KG1 (cell line): ENCODE measurements at places on chromosomes 12 and 14.

DNA sequence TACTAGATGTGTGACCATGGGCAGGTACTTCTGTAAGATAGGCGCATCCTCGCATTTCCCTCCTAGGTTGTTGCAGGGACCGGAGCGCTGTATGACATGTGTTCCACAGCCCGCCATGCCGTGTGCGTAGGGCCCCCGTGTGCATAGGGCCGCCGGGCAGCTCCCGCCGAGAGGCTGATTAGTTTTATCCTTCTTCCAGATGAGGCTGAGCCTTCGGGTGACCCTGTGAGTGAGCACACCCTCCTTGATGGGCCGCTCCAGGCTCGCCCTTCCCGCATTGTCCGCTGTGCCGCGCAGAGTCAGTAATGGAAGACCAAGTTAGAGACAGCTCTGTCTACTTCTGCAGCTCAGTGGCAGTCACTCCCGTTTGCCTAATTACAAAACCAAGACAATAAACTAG lies 72.9 kb upstream of the DYNC1H1 start:
- DNase-seq, result no peak

GRCh38 chr12:90896164-90896563 lies 58.8 kb downstream of the CCER1 start:
- no peak for DNase-seq

DNA sequence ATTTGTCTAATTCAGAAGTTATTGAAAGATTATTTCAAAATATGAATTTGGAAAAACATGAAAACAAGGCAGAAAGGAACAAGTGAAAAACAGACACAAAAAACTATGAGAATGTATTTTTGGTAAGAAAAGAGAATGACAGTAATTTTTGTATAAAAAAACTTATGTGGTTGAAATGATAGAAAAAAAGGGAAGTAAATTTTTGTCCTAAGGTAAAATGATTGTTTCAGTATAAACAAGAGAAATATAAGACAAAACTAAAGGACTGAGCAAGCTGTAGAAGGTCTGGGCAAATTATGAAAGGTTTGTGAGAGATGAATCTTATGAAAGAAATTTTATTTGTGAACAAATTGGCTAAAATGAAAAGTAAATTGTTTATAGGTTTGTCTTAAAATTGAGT lies 44.6 kb downstream of the CEP83 start:
- no peak for DNase-seq

DNA sequence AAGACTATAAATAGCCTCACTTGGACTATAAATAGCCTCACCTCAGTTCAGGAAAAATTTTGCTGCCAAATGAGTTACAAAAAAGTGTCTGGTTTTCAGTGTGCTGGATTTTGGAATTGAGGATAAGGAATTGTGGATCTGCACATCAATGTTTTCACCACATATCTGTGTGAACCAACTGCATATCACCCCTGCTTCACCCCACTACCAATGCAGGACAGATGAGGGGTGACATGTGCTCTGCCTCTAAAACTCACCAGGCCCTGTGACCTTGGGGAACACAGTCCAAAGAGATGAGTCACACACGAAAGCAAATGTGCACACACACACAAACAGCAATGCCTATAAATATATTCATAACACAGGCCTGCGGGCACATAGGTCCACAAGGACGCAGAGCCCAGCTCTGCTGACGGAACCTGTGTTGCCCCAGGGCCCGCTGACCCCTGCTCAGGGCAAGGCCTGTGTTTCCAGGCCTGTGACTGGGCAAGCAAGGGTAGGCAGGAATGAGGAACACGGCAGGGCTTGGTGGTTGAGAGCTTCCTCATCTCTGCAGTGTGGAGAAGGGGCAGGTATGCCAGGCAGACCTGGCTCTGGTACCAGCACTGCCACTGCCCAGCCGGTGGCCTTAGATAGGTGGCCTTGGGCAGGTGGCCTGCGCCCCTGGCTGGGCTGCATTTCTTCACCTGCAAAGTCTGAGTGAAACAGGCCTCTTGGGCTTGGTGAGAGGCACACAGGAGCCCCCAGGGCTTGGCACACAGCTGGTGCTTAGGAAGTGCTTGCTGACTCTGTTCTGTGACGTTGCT lies 82.4 kb downstream of the ARL6IP4 start:
- no peak for DNase-seq

DNA sequence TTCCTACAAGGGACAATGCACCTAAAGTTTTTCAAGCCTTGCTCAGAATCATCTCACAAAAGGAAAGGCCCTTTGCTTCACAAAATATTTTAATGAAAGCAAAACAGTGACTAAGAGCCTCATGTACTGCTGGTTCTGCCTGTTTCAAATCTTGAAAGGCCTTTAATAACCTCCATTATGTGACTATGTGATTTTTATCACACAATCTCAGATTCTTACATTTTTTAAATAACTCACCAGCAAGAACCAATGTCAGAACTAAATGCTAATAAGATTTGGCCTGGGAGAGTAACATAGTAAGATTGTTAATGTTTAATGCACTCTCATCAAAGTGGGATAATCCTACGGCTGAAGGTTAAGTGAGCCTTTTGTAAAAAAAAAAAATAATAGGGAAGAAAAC lies 378.9 kb downstream of the RGS6 start:
- DNase-seq, result no peak

DNA sequence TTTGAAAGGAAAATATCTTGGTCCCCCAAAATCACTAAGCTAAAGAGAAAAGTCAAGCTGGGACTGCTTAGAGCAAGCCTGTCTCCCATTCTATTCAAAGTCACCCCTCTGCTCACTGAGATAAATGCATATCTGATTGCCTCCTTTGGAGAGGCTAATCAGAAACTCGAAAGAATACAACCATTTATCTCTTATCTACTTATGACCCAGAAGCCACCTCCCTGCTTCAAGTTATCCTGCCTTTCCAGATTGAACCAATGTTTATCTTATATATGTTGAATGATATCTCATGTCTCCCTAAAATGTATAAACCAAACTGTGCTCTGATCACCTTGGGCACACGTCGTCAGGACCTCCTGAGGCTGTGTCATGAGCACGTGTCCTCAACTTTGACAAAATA lies 14.6 kb upstream of the CCDC196 start:
- DNase-seq, result no peak

DNA sequence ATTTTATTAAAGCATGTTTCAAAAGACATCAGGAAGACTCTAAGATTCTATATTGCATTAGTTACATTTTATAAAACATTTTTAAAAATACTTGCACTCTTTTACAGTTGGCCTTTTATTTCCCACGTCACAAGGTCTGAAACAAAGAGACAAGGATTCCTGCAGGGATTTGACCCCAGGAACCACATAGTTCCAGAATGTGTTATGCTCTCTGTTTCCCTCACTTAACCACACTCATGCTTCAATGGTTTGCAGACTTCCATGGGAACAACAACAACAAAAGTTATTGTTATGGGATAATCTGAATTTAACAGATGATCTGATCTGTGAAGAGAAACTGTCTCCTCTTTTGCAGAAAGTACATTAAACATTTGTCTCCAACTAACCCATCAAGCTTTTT lies 104.3 kb upstream of the PPFIA2 start:
- DNase-seq, result no peak

GRCh38 chr12:110666892-110667291 lies 22.0 kb downstream of the HVCN1 start:
- DNase-seq, result no peak

DNA sequence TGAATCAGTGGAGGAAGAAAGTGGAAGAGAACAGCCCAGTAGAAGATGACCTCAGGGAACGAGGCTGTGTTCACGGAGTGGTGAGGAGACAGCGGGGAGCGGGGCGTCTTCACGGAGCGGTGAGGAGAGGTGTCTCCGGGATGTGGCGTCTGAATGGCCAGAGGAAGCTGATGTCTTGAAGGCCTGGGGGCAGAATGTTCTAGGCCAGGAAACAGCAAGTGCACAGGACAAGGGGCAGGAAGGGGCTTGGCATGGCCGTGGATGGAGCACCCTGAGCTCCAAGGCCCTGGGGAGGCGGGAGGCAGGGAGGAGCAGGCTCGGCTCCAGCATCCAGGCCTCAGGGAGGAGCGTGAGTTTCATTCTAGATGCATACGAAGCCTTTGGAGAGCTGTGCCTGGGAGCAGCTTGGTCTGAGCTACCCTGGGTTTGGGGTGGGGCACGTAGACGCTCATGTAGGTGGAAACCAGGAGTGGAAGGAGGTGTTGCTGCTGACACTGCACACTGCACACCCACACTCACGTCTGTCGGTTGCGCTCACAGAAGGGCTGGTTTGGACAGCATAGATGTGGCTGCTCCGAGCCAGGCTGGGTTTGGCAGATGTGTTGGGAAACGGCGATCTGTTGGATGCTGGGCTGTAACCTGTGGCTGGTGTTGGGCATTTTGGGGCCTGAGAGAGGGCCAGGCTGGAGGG lies 131.6 kb downstream of the ADGRD1 start:
- no peak for DNase-seq
